ENCODE measurements at places on chromosomes 7 and 10. TPM values are rescaled to one million over a fixed set of nuclear protein-coding genes. Genes with fewer than 3 reads are reported as not detected.

P4HA1 gene
- total RNA-seq: 143 TPM

DNA sequence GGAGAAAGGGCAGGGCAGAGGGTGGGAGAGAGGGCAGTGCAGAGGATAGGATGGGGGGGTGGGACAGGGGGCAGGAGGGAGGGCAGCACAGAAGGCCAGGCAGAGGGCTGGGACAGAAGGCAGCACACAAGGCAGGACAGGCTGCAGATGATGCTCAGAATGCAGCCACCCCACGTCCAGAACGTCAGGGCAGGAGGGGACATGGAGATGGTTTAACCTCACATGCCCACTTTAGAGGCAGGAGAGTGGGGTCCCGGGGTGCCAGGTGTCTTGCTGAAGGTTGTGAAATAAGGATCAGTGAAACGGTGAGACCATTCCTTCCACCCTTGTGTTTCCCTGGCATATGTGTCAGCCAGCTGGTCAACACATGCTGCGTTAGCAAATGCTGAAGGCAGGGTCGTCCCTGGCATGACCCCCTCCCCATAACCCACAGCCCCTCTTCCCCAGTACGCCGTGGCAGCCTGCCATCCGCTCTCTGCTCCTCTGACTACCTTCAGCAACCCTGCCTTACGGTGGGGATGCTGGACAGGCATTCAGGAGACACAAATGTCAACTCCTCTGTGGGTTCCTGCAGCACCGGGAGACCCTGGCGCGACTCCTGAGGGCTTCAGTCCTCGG is 592.1 kb downstream of the DNAJB6 start:
- no peaks in the 10 kb centered on the region for H3K36me3 ChIP-seq
- no peak overlapping the region for H3K27ac ChIP-seq
- no peak overlapping the region for H3K4me3 ChIP-seq
- H3K27me3 ChIP-seq: no peaks in the 10 kb centered on the region

GRCh38 chr10:102714621-102715455 is at the start of gene SFXN2:
Gene SFXN2 (plus strand): TSS chr10:102714636. CDS start chr10:102726637, 12,001 bp downstream.
- no peaks in the 10 kb centered on the region for H3K36me3 ChIP-seq
- peaks cover 23% of the 10 kb centered on the region for H3K4me1 ChIP-seq
- no peaks in the 10 kb centered on the region for H3K27me3 ChIP-seq
- H3K4me3 ChIP-seq: peak within 1 kb of the TSS; percentile 89

- H3K36me3 ChIP-seq: peaks cover 22% of the 10 kb centered on the region
- H3K4me1 ChIP-seq: peaks cover 8% of the 10 kb centered on the region
- no peaks in the 10 kb centered on the region for H3K27me3 ChIP-seq
These were observed 4.5 kb upstream of the PRKAR1B start for GRCh38 chr7:731440-732085.

All from osteoblast (primary cell).